T-helper 17 cell (primary cell): ENCODE measurements at places on chromosomes 2 and 18. TPM values are rescaled to one million over a fixed set of nuclear protein-coding genes. Genes with fewer than 3 reads are reported as not detected.

The CYP26B1 gene
- total RNA-seq: not detected

The SNORC gene
- 1.0 TPM for total RNA-seq

The RNPEPL1 gene
- 130 TPM for total RNA-seq

DNA sequence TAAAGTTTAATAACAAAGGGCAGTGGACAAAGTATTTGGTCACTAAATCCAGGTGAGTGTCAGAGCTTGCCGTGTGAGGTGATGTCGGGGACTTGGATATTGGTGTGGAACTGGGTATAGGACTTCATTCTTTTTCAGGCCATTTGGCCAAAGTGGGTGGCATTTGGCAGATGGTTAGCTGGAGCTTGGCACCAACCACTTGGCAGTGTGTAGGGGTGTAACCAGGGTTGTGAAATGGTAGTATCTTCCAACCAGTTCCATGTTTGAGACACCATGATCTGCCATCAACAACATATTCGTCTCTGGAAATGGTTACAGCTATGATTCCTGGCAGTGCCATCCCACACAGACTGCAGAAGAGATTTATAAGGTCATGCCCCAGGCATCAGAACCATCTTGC, 113.9 kb downstream of the CCDC85A start:
- H3K4me1 ChIP-seq: no peaks in the 10 kb centered on the region
- no peaks in the 10 kb centered on the region for H3K36me3 ChIP-seq

DNA sequence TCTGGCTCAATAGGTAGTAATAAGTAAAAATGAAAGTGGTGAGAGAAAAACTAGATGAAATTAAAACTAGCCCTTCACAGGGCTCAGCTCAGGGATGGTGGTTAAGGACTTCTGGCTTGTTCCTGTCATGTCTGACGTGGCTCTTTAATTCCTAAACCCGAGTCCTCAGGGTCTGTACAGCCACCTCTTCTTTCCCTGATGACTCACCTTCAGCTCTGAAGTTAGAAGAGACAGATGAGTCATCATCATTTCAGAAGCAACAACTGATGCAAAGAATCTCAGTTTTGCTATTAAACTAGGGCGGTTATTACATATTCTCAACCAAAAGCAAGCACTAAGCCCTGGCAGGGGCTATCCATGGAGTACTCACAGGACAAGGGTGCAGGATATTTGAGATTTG, 24.0 kb upstream of the ITGB6 start:
- H3K27ac ChIP-seq: peak overlapping the region; percentile 43
- peaks cover 2% of the 10 kb centered on the region for H3K36me3 ChIP-seq
- no peak for DNase-seq
- H3K4me3 ChIP-seq: peak overlapping the region; percentile 51

DNA sequence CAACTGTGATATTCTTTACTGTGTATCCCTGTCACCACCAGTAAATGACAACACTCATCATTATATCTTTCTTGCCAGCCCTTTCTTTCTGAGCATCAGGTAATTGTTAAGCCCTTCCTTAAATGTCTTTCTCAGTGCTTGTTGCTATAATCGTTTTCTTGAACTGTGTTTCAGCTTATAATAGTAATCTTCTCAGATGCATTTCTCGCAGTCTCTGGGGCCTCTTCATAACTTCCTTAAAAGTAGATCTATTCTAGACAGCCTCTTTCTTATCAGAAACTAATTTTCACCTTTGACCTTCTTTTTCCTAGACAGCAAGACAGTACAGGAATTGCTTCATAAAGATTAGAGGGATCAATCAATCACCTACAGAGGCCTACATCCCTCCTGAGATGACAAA, 648.1 kb downstream of the CPS1 start:
- no peak overlapping the region for H3K4me3 ChIP-seq
- DNase-seq: no peak
- H3K27ac ChIP-seq: no peak overlapping the region
- H3K4me1 ChIP-seq: no peaks in the 10 kb centered on the region
- H3K36me3 ChIP-seq: no peaks in the 10 kb centered on the region

The SNRPD1 gene
- 29.9 TPM for total RNA-seq

- H3K36me3 ChIP-seq: peaks cover 2% of the 10 kb centered on the region
- peaks cover 31% of the 10 kb centered on the region for H3K27me3 ChIP-seq
- no peaks in the 10 kb centered on the region for H3K4me1 ChIP-seq
These were observed 26.9 kb downstream of the COL4A3 start for GRCh38 chr2:227191367-227191766.
